Neural crest cell (in vitro differentiated cells): ENCODE measurements at places on chromosomes 4 and X.

DNA sequence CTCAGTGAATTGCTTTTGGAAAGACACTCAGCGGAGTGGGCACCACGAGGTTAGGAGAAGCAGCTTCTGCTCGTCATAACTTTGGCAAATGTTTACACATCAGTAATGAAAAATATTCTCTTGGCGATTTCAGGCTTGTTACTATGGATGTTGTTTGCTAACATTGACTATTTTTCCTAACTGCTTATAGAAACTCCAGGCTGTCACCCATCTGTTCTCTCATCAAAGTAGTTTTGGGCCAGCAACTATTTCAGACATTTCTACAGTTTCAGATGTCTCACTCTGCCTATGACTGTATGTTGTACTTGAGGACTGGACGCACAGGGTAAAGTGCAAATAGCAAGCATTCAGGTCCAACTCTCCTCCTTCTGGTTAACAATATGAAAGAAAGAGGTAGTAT is 346.7 kb downstream of the TRIML1 start:
- DNase-seq: no peak

DNA sequence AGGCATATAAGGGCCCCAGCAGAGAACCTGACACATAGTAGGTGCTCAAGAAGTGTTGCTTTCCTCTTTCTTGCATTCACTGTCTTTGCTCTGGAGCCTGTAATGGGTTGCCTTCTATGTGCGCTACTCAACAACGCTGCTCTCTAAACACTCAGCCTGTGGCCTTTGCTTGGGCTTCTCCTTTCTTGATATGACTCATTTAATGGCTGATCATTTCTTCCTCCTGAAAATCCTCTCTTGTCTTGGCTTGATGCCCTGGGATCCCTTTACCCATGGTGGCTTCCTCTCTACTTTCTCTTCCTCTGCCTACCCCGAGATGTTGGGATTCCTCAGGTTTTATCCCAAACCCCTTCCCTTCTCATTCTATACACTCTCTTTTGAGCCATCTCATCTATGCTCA is 19.9 kb upstream of the PJA1 start:
- DNase-seq: no peak

GRCh38 chr4:141977433-141977832 is 341.1 kb downstream of the IL15 start:
- no peak for DNase-seq

GRCh38 chr4:10183462-10183861 is 66.9 kb upstream of the WDR1 start:
- DNase-seq: no peak

- DNase-seq: no peak
Measured at GRCh38 chr4:123682931-123683330, 286.3 kb downstream of the SPRY1 start.

DNA sequence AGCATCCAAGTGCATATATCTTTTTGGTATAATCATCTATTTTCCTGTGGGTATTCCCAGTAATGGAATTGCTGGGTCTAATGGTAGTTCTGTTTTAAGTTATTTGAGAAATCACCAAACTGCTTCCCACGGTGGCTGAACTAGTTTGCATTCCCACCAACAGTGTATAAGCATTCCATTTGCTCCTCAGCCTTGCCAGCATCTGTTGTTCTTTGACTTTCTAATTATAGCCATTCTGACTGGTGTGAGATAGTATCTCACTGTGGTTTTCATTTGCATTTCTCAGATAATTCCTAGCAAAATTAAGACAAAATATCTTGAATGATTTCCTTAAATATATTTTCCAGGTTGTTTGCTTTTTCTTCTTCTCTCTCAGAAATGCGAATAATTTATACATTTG is 341.1 kb downstream of the GBA3 start:
- DNase-seq: no peak

DNA sequence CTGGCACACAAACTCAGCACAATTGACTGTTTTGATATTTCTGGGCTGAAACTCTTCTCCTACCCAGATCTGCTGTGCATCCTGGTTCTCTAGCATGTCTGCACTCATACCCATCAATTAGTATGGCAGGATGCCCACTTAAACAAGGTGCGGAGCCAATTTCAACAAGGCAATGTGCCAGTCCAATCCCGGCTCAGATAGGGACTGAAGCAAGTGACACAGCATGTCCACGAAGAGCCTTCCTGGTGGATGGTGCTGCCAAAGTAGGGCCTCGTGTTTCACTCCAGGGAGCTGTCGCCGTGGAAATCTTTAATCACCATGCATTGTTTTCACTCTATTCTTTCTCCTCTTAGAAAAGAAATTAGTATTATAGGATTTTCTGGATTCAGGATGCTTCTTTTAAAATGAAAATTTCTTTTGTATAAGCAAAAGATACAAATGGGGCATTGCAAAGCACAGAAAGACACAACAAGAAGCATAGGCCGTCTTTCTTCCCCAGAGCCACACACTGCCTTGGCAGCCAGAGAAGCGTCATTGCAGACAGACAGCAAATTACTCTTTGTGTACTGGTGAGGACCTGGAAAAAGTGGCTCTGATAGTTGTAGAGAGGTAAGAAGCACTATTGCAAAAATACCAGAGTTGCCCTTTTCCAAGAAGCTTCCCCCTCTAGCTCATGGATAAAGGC is 40.6 kb upstream of the LSM6 start:
- DNase-seq: no peak
